ENCODE measurements at places on chromosomes 3 and 15.

- DNase-seq, result peak; percentile 30
Measured at GRCh38 chr3:113128386-113129015, 82.9 kb upstream of the BOC start.

GRCh38 chr3:8218353-8218940, 283.2 kb upstream of the LMCD1 start:
- no peak for DNase-seq

DNA sequence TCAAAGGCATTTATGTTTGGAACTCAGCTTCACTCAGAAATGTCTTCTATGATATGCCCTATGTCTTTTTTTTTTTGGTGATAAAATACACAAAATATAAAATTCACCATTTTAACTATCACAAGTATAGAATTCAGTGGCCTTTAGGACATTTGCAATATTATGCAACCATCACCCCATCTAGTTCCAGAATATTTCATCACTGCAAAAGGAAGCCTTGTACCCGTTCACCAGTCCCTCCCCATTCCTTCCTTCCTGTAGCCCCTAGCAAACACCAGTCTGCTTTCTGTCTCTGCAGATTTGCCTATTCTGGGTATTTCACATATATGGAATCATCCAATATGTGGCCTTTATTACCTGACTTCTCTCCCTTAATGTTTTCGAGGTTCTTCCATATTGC, 134.8 kb downstream of the ADAMTS9 start:
- DNase-seq, result no peak

DNA sequence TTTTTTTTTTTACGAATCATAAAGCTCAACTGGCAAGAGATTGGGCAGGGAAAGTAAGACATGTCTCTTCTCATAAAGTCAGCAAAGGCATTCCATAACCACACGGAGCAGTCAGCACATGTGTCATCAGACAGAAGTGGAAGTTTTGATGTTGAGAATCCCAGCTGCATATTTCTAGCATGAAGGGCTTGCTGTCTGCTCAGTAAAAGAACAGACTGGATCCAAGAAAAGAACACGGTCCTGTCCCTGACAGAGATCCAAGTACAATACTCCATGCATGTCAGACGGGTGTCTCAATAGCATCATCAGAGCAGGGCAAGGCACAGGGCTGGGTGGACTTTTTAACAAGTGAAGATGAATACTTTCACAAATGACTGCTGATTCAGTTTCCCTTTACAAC, 38.2 kb downstream of the ABI3BP start:
- DNase-seq, result peak; percentile 99

- no peak for DNase-seq
Measured at GRCh38 chr15:48416301-48416700, 85.1 kb downstream of the DUT start.

DNA sequence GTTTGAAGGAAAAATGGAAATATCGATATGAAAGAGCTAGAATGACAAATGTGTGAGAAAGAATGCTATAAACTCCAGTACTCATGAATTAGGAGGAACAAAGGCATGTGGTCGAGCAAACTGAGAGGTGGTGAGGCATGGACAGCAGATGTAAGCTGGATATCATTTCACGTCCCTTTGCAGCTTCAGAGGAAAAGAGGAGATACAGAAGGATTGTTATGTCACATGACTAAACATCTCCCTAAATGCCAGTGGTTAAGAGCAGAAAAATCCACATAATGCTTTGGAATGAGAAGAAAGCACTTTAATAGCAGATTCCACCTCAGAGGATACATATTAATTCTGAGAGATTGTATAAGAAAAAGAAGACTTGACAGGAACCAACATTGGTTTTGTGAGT, 248.7 kb downstream of the ZIC4 start:
- peak; percentile 70 for DNase-seq

- DNase-seq, result peak; percentile 63
Measured at GRCh38 chr3:156620901-156621300, 53.5 kb upstream of the TIPARP start.

GRCh38 chr15:84111575-84111974, 124.0 kb upstream of the GOLGA6L4 start:
- no peak for DNase-seq

DNA sequence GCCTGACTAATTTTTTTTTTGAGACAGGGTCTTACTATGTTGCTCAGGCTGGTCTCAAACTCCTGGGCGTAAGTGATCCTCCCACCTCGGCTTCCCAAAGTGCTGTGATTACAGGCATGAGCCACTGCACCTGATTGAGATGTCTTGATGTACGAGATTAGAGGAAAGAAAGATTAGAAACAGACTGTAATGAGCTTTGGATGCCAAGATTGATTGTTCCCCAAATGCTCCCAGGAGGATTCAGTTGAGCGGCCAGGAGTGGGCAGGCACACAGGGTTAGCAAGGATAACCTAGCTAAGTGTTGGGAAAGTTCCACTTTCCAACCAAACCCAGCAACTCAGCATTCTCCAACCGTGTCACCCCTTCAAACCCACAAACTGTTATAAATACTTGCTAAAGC, 63.7 kb downstream of the SRGAP3 start:
- no peak for DNase-seq

DNA sequence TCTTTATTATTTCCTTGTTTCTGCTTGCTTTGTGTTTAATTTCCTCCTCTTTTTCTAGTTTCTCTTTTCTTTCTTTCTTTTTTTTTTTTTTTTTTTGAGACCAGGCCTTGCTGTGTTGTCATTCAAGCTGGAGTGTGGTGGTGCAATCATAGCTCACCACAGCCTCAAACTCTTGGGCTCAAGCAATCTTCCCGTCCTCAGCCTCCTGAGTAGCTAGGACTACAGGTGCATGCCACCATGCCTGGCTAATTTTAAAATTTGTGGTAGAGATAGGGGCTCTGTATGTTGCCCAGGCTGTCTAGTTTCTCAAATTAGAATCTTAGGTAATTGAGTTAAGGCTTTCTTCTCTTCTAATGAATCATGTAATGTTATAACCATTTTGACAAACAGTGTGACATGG, 22.4 kb downstream of the SLMAP start:
- DNase-seq, result peak; percentile 10

GRCh38 chr3:98593046-98593936, at the start of gene CPOX:
TSS of gene CPOX (minus strand) at chr3:98593611. CDS start at chr3:98593504, 107 bp downstream.
- peak; percentile 94 for DNase-seq

GRCh38 chr15:90665288-90666134, 51.6 kb upstream of the BLM start:
- peak; percentile 80 for DNase-seq

- no peak for DNase-seq
Measured at GRCh38 chr3:152127058-152127457, 141.7 kb upstream of the MBNL1 start.

DNA sequence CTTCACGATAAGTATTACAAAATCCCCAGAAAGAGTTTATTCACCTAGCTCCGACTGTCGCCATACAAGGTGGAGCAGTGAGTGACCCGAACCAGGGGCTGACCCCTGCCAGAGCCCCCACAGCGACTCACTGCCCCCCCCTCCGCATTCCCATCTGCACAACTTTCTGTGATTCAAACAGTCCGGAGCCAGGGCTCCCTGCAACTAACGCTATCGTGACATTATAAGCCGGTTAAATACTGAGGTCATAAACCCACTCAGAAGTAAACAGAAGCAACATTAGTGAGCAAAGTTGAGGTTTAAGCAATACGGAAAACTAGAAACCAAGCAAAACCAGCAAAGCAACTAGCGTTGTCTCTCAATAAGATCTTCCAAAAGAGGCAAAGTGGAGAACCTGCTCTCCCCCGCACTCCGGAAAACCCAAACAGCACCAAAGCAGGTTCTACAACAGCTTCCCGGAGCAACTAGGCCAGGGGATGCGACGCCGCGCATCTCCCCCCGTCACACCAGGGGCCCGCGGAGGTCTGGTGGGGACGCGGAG, 642 bp downstream of the SCAP start:
- DNase-seq, result no peak

- DNase-seq, result peak; percentile 45
Measured at GRCh38 chr3:100637197-100637631, 27.8 kb downstream of the ADGRG7 start.

- DNase-seq, result no peak
Measured at GRCh38 chr3:147836330-147836729, 427.2 kb downstream of the ZIC1 start.

GRCh38 chr15:83275412-83275811, 9.1 kb downstream of the BNC1 start:
- DNase-seq, result peak; percentile 67

DNA sequence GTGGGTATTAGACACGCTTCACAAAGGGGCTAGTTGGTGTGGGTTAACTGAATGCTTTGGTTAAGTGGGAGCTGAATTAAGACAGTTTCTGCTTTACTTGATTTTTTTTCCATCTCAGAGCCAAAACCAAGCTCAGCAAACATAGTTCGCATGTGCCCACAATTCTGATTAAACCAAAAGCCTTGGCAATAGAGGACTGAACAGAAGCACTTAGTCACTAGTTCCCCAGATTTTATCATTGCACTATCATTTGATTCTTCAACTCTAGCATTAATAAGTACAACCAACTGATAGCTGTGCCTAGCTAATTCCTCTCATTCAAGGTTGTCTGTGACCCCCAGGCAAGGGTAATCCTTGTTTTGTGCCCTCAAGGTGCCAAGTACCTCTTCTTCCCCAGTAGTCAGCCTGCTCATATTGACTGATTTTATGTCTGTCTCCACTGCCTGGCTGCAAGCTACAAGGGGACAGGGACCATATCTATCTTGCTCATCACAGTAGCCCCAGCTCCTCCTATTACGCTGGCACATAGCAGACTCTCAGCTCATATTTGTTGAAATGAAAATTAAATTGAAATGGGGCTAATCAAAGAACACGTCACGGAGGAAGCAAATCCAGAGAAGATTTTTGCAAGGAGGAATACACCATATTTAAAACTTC, 9.9 kb upstream of the ARHGEF3 start:
- DNase-seq, result no peak

DNA sequence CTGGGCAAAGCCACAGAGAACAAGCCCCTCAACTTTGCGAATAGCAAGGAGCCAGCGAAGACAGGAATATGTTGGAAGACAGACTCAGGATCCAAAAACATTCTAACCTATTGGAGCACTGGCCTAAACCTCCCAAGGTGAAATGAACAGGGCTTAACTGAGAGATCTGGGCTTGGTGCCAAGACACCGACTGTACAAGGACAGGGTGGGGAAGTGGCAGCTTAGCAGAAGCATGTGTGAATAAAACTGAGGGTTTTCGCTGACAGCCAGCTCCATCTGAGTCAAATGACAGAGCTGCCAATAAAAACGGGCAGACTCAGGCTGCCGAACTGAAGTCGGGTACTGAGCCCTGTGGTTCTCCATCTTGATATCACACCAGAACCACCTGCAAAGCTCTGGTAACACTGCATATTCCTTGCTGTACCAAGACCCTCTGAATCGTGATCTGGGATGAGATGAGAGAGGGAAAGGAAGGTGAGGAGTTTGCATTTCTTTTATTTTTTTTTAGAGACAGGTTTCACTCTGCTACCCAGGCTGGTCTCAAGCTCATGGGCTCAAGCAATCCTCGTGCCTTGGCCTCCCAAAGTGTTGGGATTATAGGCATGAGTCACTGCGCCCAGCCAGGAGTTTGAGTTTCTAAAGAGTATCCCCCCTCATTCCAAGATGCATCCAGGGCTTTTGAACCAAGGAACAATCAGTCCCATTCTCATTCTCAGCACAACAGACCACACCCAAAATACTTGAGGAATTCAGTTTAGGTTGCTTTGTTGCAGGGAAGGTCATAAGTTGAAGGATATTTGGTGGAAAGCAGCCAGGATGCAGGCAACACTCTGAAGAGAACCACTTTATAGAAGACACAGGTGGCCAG, 6.0 kb upstream of the PLCB2 start:
- peak; percentile 61 for DNase-seq

DNA sequence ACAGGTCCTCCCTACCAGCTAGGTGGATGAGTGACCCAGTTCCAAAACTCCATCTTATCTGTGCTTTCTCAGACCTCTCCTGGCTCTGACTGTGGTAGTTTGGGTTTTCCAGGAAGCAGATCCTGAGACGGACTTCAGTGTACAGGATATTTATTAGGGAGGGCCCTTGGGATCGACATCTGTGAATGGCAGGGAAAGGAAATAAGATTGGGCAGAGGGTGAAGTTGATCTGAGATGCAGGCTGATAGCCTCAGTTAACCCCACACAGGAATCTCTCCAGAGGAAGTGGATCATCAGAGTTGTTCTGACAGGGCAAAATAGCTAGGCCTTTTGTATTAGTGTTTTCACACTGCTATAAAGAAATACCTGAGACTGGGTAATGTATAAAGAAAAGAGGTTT, 16.7 kb upstream of the MAPK6 start:
- DNase-seq, result no peak

- DNase-seq, result no peak
Measured at GRCh38 chr3:127165036-127165435, 27.9 kb upstream of the PRR23E start.

DNA sequence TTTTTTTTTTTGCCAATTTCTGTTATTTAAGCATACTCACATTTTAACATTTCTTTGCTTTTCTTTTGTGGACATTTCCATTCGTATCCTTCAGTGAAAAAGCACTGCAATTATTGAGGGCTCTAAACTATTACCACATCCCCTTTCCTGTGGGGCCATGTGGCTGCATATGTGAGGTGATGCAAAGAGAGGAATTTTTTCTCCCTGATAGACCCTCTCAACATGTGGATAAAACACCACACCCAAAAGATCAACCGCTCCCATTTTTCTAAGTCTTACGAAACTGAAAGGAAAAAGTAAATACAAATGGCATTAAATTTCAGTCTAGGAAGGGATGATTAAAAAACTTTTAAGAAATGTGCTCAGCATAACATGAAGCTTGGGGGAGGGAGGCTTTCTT, 68.8 kb downstream of the DNAJC13 start:
- peak; percentile 13 for DNase-seq

DNA sequence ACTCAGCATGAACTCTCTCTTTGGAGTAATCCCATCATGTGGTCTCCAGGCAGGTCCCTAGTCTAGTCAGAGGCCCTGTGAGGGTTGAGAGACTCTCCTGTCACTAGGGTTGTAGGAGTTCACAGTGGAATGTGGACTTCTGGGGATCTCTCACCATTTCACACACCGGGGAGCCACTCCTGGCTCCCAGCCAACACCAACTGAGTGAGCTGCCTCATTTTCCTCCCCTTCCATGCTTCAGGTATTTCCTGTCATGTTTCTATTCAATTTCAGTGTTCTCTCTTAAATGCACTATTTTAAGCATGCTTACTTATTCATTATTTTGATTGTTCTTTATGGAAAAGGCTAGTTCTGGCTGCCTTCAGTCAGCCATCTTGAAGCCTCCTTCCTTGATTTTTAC, 467.5 kb upstream of the ARL6 start:
- no peak for DNase-seq

DNA sequence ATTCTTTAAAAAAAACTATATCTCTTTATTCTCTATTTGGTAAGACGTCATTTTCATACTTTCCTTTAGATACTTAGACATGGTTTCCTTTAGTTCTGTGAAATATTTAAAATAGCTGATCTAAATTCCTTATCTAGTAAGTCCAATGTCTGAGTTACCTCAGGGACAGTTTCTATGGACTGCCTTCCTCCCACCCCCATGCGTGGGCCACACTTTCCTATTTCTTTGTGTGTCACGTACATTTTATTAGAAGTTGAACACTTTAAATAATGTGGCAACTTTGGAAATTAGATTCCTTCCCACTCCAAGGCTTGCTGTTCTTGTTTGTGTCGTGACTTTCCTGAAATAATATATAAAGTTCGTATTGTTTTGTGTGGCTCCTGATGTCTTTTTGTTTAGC, 260.7 kb downstream of the EDEM1 start:
- DNase-seq, result no peak
